ENCODE measurements at places on chromosomes 3 and 15.

GRCh38 chr15:91535856-91536500 lies 317.5 kb upstream of the SLCO3A1 start:
- no peak for DNase-seq

GRCh38 chr15:68265081-68265480 lies 12.5 kb upstream of the FEM1B start:
- DNase-seq = no peak

DNA sequence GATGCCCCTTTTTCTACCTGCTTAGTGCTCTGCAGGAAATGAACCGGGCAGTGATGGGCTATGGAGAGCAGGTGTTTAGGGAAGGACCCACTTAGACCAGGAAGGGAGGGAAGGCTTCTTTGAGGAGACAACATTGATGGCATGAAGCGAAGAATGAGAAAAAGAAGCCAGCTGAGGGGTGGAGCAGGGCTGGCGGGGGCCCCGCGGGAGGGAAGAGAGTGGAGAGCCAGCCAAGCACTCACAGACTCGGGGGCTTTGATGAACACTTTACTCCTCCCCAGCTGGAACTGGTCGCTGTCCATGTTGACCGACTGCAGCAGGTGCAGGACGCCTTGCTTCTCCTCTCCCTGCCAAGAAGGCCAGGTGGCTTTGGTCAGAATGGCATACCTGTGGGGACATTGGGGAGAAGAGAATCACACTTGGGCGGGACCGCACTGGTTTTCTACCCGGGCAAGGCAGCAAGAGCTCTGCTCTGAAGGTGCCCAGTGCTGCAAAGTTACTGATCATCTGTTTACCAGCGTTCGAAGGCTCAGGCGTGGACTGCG lies 28.4 kb upstream of the LDHAL6B start:
- DNase-seq = no peak

DNA sequence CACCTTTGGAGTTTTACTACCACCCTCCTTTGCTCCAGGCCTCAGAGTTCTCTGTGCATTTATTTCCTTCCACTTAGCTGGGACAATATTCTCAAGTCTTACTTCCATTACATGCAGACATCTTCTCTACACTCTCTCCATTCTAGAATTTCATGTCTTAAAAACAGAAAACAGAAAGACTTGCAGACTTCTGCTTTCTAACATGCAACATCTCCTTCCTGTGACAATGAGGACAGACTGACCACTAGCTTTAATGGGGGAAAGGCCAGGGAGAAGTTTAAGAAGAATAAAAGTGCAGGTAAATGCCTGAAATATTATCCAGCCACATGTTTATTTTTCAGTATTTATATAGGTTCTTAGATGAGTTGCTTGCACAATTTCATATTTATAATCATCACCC lies 17.1 kb upstream of the CSTA start:
- DNase-seq = no peak

- no peak for DNase-seq
Measured at GRCh38 chr15:50506121-50506520, 40.3 kb downstream of the USP50 start.

DNA sequence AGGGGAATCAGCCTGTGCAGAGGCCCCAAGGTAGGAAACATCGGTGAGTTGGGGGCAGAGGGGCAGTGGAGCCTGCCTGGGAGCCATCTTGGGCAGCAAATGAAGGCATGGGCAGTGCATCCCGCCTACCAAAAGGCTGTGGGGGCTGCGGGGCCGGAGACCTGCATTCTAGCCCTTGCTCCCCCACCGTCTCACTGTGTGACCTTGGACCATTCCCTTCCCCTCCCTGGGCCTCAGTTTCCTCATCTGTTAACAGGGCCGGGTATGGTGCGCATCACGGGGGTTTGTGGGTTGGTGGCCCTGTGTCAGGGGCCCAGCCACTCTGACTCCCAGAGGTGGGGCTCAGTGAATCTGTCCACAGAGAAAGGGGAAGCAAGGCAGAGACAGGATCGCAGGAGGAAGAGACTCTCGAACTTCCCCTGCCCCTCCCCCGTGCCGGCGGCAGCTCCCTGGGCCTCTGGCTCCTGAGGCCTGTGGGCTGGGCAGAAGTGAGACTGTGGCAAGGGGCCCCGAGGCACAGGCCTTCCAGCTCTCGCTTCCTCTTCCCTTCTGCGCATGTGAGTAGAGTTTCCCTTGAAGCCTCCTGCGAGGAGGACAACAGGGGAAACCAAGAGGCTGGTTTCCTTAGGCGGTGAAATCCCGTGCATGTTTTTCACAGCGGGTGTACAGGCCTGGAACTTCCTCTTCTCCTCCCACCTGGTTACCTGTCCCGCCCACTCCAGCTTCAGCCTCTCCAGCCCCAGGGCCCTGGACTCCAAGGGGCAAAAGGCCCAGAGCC lies 42.9 kb downstream of the IDH2 start:
- no peak for DNase-seq

DNA sequence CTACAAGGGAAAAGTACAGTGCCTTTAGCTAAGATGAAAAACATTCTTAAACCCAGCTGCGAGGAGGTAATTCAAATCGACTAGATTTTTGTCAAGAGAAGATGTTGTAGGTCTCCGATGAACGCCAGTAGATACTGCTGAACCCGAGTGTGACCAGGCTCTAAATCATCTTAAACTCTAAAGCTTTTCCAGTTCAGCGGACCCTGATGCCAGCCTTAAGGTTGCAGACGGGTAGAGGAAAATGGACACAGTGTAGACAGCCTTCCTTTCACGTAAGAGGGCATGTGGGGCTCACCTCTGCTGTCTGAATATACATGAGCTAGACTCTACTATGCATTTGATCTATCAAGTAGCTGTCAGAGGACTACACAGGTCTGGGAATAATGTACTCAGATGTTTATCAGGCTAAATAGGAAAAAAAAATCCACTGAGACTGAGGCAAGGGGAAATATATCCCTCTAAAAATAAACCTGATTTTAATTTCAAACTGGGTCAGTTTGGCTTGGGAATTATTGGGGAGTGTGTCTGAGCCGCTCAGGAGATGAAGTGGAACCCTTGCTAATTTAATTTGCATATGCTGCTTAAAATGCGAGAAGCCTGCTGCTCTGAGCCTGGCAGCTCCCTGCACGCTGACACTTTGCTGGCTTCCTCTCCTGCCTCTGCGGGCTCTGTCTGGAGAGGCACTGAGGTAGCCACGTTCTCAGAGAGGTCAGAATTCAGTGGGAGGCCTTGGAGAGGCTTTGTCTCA lies 151.9 kb downstream of the CADPS start:
- no peak for DNase-seq

DNA sequence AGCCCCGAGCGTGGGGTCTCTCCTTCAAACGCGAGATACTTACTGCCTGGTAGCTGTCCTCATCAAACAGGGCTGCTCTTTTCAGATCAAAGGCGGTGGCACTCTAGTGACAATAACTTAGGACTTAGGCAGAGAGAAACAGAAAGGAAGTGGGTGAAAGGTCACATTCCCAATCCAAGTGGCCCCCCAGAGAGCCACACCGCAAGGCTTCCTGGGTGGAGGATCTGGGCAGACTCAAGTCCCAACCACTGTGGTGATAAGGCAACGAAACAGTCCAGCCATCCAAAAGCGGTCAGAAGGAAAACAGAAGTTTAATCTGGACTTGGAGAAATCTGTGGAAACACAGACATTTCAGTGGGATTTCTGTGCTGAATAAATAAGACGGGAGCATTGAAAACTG lies 227.2 kb downstream of the ADAMTS17 start:
- DNase-seq = peak; percentile 48

- no peak for DNase-seq
Measured at GRCh38 chr15:86647810-86648440, 568.3 kb downstream of the AGBL1 start.

GRCh38 chr3:39000008-39000450 lies 51.7 kb downstream of the SCN11A start:
- peak; percentile 46 for DNase-seq

DNA sequence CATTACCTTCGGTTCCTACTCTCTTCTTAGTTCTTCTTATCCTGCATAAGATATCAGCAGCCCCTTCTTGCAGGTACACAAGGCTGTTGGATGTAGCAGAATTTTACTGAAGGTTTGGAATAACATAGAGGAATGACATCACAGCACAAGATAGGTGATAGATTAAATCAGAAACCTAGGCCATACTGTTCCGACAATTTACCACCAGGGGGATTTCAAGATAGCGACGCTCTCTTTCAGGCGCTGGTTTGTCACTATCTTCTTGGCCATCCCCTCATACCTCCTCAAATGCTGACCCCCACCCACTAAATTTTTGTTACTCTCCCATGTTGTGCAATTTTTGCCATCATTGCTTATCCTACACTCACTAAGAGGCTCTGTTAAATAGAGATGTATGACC lies 3.5 kb downstream of the SIDT1 start:
- no peak for DNase-seq

DNA sequence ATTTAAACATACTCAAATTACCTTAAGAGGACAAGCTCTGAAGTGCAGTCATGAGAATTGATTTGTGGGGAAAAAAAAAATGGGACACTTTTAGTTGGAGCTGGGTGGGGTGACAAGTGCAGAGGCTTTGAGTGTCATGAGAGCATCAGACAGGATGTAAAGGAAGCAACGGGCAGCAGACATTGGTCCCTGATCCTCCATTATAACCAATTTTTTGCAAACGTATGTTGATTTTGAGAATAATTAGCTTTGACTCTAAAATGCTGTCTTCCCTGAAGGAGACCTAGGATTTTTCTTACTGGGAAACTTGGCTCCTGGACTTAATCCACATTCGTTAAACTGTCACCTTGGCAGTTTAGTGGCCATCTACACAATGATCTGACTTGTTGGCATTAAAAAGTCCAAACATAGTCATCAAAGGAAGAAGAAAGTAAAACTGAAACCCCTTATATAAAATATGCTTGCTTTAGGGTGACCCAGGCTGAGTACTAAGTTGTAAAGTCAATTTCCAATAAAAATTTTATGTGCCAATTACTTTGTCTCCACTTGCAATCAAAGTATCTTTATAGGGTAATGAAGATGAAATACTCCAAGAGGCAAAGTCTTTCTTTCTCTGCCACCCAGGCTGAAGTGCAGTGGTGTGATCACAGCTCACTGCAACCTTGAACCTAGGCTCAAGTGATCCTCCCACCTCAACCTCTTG lies 45.6 kb downstream of the BCL2L10 start:
- no peak for DNase-seq

DNA sequence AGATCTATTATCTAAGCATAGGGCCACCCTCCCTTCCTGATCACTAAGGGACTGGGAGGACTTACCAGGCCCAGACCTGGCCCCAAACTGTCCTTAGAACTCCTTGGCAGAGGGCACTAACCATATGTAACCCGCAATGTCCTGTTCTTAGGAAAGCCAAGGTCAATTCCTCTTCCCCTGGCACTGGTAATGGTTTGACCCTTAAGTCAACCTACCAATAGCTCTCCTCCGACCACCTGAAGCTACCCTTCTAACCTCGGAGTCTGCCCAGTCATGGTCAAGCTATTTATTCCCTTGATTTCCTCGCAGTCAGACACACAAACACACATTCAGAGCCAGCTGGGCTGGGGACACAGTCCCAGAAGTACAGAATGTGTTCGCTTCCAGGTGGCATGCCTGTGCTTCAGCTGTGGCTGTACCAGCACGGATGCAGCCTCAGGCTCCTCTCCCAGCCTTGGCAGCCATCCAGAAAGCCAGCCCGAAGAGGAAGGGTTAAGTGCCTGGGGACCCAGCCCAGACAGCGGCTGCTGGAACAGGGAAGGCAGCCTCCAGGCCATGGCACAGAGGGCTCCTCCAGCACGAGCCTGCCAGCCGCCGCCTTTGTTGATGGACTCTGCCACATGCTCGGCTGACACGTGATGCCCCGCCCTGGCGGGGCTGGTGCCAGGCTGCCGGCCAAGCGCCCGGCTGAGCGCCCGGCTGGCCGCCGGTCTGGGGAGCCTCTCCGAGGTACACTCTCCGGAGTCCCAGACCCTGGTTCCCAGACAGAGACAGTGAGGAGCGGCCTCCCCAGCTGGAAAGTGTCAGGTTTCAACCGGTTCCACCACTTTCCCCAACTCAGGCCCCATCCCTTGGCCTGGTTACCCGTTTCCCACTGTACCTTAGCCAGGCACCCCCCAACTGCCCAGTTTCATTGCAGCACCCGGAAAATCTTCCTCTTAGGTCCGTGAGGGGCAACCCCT lies 5.5 kb downstream of the BMF start:
- DNase-seq = no peak

DNA sequence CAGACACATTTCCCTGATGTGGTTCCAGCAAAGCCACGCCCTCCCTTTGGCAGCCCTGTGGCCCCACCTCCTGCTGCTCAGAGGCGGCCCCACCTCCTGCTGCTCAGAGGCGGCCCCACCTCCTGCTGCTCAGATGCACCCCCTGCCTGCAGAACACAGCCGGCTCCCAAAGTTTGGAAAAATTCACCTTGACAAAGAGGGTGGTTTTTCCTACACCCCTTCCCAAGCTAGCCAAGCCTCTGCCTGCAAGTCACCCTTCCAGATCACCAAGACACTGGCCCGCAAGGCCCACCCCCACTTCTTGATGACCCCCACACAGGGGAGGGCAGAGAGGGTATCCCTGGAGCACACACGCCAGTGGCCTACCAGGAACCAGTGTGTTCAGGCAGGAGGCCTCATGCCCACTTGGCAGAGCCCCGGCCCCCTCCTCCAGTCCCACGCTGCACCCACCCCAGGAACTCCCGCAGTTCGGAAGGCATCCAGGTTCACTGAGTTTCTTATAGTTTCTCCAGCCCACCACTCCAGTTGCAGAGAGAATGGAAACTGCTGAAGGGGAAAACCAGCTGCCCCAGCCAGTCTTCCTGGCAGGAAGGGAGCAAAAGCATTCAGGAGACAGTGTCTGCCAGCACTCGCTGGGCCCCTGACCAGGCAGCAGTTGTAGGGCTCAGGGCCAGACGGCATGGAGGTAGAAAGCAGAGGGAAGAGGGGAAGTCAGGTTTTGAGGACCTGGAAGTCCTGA lies 2.3 kb upstream of the HAPLN3 start:
- peak; percentile 56 for DNase-seq

DNA sequence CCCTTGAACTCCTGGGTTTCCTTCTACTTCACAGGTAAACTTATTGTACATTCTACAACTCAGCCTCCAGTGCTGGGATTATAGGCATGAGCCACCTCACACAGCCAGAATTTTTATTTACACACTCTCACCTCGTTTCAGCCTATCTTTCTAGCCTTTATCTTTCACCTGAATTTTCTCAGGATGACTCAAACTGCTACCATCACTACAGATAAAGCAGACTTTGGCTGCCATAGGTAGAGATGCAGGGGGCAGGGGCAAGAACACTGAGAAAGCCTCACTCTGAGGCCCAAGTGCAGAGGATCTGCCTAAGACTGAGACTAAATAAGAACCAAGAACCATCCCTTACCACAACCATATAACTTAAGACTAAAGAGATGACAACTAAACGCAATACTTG lies 59.0 kb downstream of the ETFA start:
- no peak for DNase-seq

- no peak for DNase-seq
Measured at GRCh38 chr3:186759231-186759930, 24.0 kb upstream of the EIF4A2 start.

GRCh38 chr15:40688932-40689799 lies 5.8 kb upstream of the RAD51 start:
- DNase-seq = no peak

GRCh38 chr3:102722317-102722716 lies 287.5 kb downstream of the ZPLD1 start:
- DNase-seq = no peak
